ENCODE measurements at places on chromosomes 3 and 15. TPM values are rescaled to one million over a fixed set of nuclear protein-coding genes. Genes with fewer than 3 reads are reported as not detected.

CATSPER2 gene
- 6.5 TPM for total RNA-seq

NR2E3 gene
- 0.19 TPM for total RNA-seq

UACA gene
- total RNA-seq, result 92.7 TPM

CCR9 gene
- total RNA-seq, result 0.22 TPM

RFTN1 gene
- total RNA-seq, result 34.1 TPM

TPRG1 gene
- 2.7 TPM for total RNA-seq

MYO5C gene
- total RNA-seq, result 41.6 TPM

PSTPIP1 gene
- 22.1 TPM for total RNA-seq

ITIH1 gene
- 0.22 TPM for total RNA-seq

C3orf20 gene
- total RNA-seq, result 0.16 TPM

SKOR1 gene
- total RNA-seq, result 0.57 TPM

GASK1A gene
- total RNA-seq, result 7.3 TPM

DAPK2 gene
- total RNA-seq, result 3.0 TPM

INKA1 gene
- total RNA-seq, result 6.3 TPM

CLDN18 gene
- not detected for total RNA-seq

RLBP1 gene
- not detected for total RNA-seq

IQCF5 gene
- total RNA-seq, result not detected

ARHGEF26 gene
- 4.8 TPM for total RNA-seq

MRPS22 gene
- 36.7 TPM for total RNA-seq

TRPM1 gene
- not detected for total RNA-seq

MESP2 gene
- total RNA-seq, result 0.47 TPM

LPCAT4 gene
- 37.5 TPM for total RNA-seq

ADAMTS7 gene
- total RNA-seq, result 3.1 TPM

PCBP4 gene
- 31.7 TPM for total RNA-seq

CCDC9B gene
- total RNA-seq, result 60.0 TPM

HYKK gene
- total RNA-seq, result 5.8 TPM

GOLGA8R gene
- 6.3 TPM for total RNA-seq

IGSF10 gene
- 0.63 TPM for total RNA-seq

FEZF2 gene
- not detected for total RNA-seq

CALML4 gene
- total RNA-seq, result 17.4 TPM

ABI3BP gene
- total RNA-seq, result 160 TPM

ROPN1 gene
- total RNA-seq, result 0.54 TPM

CDAN1 gene
- 13.1 TPM for total RNA-seq

BFSP2 gene
- total RNA-seq, result 0.41 TPM

HHLA2 gene
- 5.1 TPM for total RNA-seq

AADACL2 gene
- total RNA-seq, result not detected

SETD5 gene
- 112 TPM for total RNA-seq

LDHAL6B gene
- not detected for total RNA-seq

APH1B gene
- total RNA-seq, result 22.4 TPM

LIPH gene
- 14.7 TPM for total RNA-seq

ADAMTSL3 gene
- 23.4 TPM for total RNA-seq
